Muscle of arm (tissue), 14 donors: ENCODE measurements at places on chromosomes 5 and 9. TPM values are rescaled to one million over a fixed set of nuclear protein-coding genes. Genes with fewer than 3 reads are reported as not detected.

C5orf52 gene
- not detected for polyA plus RNA-seq

SLC6A19 gene
- 0.11 TPM for polyA plus RNA-seq

FOXD4L5 gene
- not detected for polyA plus RNA-seq

ALDOB gene
- 1.1 TPM for polyA plus RNA-seq

DNA sequence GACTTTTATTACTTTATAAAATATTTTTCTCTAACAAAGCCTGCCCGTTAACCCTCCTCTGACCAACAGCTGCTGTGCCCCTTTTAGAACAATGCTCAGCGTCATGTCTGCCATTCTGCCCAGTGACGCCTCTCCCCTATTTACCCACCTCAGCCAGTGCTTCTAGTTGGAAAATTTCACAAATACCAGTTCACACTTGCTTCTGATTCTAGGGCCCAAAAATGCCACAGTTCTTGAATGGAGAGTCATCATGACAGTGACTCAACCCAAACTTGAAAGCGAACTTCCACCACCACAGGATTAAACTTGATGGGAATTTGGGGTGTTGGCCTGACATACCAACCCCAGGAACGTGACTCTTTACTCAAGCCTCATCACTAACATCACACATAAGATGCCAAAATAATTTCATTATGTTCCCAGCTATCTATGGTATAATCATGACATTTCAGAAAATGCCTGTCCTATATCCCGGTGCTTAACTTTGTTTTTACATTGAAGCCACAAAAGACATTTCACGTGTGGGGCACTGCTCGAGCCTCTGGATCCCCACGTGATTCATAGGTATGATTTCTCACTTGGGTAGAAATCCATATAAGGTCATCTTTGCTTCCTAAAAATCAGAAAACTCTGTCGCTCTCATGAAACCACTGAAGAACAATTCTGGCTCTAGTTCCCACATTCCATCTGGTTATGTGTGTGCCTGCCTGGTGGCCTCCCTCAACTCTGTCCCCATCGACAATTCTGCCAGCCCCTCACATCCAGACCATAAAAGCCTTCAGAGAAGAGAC lies 220.9 kb downstream of the ACTL7B start:
- no peak for DNase-seq

DNA sequence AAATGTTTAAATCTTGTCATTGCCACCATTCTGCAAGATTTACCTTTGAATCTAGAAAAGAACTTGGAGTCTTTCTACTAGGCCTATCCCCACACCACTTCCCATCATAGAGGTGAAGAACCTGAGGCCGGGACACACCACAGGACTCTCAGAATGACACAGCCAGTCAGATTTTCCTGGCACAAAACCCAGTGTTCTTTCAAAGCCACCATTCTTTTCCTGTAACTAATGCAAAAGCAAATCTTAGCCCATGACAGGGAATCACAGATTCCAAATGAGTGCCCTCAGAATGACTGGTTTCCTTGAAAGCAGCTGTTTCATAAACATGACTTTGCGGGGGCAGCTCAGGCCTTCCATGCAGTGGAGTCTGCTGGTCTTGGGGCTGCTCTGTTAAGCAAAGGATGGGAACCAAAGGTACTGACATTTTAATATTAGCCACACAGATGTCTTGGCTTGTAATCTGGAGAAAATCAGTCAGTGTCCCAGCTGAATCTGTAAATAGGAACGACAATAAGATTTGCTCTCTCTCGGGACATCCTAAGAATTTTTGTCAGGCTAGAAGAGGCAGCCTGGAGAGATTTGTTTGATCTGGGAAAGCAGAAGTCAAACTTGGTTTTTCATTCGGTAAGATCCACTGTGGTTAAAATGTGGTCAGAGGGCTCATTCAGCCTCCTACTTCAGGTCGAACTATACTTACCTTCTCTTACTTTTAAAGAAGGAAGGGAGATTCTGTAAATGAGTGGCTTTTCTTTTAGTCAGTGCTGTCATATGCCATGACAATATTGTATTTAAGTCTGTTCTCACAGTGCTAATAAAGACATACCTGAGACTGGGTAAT lies 115.1 kb downstream of the PALM2AKAP2 start:
- no peak for DNase-seq

GRCh38 chr9:79578891-79579290 lies 7.1 kb downstream of the TLE4 start:
- DNase-seq, result no peak

DNA sequence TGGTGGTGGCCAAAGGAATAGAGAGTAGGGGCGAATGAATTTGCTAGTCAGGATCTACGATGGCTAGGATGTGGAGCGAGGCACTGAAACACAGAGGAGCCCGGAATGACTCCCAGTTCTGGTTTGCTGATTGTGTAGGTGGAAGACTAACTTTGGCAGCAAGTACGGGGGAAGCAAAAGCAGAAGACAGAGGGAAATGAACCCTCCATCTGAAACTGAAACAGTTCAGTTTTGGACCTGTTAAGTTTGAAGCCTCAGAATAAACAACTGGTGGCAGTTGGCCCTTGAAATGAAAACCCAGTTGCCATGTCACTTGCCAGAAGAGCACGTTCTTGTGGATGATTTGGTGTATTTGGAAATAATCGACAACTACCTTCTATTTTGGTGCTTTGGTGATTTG lies 15.4 kb upstream of the SMIM15 start:
- no peak for DNase-seq

DNA sequence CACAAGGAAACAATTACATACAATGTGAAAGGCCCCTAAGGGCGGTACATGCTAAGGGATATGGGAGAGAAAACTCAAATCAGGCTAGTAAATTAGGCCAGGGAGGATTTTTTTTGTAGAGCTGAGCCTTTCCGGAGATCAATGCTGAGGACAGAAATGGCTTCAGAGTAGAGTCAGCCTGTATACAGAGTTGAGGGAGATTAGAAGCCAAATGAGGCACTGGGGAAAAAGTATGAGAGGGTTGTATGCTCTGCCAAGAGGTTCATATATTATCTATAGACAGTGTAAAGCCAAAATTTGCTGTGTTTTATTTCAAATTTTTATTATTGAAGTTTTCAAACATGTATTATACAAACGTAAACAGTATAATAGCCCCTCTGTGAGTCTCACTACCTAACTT lies 103.1 kb downstream of the BNC2 start:
- no peak for DNase-seq

GRCh38 chr9:111897601-111898137 lies 1.1 kb downstream of the UGCG start:
- peak; percentile 54 for DNase-seq

DNA sequence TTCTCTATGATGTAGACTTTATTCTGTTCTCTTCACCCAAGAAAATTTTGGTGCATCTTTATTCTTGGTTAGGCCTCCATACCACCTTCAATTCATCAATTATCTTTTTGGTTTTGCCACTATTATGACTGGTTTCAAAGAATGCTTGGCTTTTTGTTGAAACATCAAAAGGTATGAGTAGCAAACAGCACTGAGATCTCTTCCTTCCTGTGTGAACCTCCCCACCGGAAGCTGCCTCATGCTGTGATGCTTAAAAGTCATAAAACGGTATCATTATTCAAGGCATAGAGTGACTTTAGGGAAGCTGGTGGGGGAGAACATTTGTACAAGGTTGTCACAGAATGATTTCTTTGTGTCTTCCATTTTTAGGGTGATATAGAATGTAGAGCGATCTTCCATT lies 70.6 kb downstream of the IQGAP2 start:
- DNase-seq, result no peak

- no peak for DNase-seq
These were observed 71.5 kb downstream of the NR3C1 start for GRCh38 chr5:143331956-143332355.

GRCh38 chr5:39905356-39905755 lies 480.6 kb upstream of the DAB2 start:
- no peak for DNase-seq
